Mesenteric fat pad (tissue), 1 donor: ENCODE measurements at places on chromosomes 6 and 20. TPM values are rescaled to one million over a fixed set of nuclear protein-coding genes. Genes with fewer than 3 reads are reported as not detected.

GRCh38 chr6:169363590-169363989 lies 109.9 kb upstream of the THBS2 start:
- no peak for DNase-seq

The MAPK13 gene
- 12.2 TPM for total RNA-seq

GRCh38 chr6:74657931-74658330 lies 547.9 kb downstream of the COL12A1 start:
- no peak for DNase-seq

- DNase-seq: no peak
Observed at GRCh38 chr20:51654495-51654894, 112.0 kb upstream of the NFATC2 start.

The SIRPB1 gene
- total RNA-seq: 7.6 TPM

GRCh38 chr6:112321322-112321721 lies 25.8 kb upstream of the RFPL4B start:
- DNase-seq: no peak

- DNase-seq: no peak
Observed at GRCh38 chr6:52426667-52427066, 6.5 kb downstream of the EFHC1 start.

DNA sequence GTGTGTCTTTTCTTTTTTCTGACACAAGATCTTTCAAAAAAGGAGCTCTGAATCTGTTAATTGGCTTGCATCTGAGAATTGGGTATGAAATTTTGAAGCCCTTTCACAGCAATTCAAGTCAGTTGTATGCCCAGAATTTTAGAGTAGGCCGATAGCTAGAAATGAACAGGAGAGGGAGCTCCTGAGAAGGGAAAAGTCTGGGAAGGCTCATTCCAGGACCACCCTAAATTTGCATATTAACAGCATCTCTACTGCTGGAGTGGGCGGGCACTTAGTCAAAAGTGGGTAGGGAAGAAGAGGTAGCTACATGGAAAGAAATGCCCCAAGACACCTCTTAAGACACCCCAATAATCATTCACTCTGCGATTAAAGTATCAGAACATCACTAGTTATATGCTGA lies 928.3 kb downstream of the TBC1D32 start:
- no peak for DNase-seq

DNA sequence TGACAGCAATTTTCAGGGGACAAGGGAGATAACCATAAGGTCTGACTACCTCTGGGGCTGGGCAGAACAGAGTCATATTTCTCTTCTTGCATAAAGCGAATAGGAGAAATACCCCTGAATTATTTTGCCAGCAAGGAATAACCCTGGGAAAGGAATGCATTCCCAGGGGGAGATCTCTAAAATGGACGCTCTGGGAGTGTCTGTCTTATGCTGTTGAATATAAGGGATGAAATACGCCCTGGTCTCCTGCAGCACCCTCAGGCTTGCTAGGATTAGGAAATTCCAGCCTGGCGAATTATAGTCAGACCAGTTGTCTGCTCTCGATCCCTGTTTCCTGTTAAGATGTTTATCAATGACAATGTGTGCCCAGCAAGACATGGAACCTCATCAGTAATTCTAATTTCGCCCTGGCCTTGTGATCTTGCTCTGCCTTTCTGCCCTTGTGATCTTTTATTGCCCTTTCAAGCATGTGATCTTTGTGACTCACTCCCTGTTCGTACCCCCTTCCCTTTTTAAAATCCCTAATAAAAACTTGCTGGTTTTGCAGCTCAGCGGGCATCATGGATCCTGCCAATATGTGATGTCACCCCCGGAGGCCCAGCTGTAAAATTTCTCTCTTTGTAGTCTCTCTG lies 221.6 kb upstream of the HS3ST5 start:
- DNase-seq: no peak

The TSPO2 gene
- total RNA-seq: not detected

DNA sequence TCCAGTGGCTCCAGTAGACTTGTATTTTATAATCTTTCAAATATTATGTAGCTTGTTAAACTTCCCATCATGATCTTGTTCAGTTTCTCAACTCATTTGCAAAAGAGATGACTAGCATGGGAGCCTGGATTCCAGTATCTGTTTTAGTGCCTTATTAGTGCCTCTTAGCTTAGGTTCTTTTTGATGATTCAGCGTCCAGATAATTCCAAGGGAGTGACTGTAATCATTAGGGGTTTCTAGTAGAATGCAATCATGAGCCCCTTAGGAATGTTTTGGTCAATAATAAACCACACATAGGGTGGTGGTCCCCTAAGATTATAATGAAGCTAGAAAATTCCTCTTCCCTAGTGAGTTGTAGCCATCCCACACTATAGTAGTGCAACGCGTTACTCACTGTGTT lies 7.0 kb downstream of the CD2AP start:
- no peak for DNase-seq

DNA sequence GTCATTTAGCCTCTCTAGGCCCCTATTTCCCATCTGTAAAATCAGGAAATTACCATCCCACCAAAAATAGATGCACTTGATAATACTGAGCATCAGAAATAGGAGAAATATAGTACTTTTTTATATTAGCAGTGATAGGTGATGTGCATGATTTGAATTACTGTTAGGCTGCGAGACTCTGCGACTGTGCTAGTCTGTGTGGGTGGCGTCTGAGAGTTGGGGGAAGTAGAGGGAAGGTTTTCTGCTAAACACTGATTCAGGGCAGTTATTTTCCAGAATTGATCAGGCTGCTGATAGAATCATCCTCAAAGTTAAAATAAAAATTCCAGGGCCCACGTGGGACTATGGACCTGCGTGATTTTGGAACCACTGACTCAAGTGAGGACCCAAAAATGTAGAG lies 60.4 kb upstream of the ARMH2 start:
- DNase-seq: no peak

GRCh38 chr6:46704562-46704961 lies 16.9 kb downstream of the TDRD6 start:
- no peak for DNase-seq

DNA sequence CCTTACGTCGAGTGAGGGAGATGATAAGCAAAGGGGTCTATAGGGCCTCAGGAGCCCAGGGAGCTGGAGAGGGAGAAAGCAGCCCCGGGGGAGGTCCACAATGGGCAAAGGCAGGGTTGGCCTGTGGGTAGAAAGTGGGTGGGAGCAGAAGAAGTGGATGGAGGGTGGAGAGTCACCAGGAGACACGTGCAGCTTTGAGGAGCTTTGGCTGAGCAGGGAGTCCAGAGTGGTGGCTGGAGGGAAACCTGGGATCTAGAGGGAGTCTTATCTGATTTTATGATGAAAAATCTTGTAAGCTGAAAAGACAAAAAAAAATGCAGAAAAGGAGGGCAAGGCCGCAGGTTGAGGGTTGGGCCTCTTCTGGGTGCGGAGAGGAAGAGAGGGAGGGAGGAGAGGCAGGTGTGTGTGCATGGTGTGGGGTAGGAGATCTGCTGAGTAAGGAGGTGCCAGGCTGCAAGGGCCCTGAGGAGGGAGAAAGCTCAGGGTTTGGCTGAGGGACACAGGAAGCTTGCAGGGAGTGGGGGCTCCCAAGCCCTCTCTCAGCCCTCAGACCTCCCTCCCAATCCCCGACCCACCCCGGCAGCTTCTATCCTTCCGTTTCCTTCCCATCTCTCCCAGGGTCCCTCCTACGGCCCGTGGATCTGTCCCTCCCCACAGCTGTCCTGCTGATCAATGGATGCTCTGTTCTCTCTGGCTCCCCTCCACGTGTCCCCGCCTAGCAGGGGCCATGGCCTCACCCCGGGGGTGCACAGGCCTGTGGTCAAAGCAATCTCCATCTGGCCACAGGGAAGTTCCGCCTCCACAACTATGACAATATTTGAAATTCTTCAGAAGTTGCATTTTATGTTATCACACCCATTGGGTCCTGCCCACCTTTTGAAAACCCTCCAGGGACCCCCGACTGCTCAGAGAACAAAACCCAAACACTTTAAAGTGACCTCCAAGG lies 17.1 kb upstream of the BPI start:
- DNase-seq: peak; percentile 72

DNA sequence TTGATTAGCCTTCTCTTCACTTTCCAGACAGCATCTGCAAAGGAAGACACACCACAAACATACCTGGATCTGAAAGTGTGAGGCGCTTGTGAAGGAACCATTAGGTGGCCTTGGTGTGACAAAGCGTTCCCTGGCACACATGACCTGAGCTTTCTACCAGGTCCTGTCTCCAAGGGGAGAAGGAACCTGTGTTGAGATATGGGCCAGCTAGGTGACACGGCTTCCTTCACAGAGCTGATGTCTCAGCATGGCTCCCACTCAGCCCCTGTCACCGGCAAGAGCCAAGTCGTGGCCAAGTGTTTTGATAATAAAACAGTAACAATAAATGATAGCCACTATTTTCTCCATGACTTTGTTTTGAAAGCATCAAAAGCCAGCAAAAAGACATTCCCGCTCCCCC lies 20.3 kb upstream of the TAGAP start:
- no peak for DNase-seq

GRCh38 chr6:89385156-89385667 lies 26.9 kb downstream of the RRAGD start:
- no peak for DNase-seq

- DNase-seq: no peak
Observed at GRCh38 chr20:62123450-62124118, 1.3 kb downstream of the LSM14B start.

DNA sequence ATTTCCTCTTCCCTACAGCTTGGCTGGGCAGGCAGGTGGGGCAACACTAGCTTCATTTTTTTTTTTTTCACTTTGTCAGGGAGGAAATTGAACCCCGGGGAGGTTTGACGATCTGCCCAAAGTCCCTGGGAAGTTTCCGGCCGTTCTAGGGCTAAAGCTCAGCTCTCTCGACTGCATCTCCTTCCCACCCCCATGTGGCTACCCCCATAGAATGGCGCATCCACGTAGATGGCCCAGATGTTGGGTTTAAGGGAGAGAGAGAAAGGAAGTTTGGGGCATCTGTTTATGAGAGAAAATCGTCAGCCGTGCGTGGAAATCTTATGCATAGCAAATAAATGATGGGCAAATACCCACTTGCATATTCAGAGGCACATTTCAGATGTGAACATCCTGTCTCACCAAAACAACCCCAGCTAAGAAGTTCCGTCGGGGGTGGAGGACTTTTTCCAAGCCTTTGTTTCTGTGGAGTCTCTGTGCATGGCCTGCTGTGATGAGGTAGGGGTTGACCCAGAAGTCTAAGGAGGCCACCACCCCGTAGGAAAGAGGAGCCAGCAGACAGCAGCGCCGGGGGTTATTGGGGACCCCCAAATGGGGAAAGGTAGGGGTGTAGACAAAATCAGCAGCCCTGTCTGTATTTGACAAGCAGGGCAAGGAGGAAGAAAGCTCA lies 40.5 kb upstream of the ZNF831 start:
- no peak for DNase-seq

The GSTA3 gene
- not detected for total RNA-seq

DNA sequence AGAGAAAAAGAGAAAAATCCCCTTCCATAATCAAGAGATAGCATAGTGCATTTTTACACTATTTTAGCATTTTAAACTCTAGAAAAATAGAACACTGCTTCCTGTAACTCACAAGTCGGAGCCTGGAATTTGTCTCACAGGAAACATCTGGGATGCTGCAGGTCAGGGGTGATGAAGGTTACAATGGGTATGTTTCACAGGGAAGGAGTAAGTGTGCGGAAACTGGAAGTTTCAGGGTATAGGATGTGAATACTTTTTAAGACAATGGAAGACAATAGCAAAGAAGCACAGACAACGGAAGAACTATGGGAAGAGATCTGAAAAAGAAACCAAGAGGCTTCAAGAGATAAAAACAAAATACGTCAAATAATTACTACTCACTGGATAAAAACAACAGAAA lies 361.0 kb upstream of the MARCKS start:
- DNase-seq: no peak

DNA sequence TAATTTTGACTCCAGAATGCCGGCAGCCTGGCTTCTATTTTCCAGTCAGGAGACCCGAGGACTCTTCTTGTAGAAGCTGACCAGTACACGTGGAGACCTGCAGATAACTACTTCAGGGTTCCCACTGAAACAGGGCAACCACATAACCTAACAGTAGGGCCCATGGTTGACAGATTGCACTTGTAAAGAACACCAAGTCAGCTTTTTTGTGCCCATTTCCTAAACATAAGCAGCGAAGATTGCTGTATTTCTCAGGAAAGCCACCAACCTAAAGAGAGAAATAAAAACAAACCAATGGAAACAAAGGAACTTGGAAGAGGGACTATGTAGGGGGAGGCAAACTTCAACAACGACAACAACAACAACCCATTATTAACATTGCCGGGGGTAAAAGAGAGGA lies 50.1 kb upstream of the EDN3 start:
- no peak for DNase-seq

DNA sequence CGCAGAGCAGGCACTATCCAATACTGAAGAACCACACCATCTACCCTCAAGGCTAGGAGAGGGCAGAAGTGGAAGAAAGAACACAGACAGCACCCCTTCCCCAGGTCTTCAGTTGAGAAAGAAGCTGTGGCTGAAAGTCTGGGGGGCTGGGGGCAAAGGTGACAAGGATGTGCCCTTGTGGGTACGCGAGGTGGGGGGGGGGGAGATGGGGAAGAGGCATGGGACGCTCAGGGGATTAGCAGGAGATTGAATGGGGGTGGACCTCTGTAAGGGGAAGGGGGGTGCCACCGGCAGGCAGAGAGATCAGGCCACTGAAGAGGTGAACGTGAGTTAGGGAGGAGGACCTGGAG lies 1.1 kb downstream of the B4GALT5 start:
- no peak for DNase-seq

The FAM209B gene
- total RNA-seq: 0.51 TPM

The FGD2 gene
- 32.6 TPM for total RNA-seq

DNA sequence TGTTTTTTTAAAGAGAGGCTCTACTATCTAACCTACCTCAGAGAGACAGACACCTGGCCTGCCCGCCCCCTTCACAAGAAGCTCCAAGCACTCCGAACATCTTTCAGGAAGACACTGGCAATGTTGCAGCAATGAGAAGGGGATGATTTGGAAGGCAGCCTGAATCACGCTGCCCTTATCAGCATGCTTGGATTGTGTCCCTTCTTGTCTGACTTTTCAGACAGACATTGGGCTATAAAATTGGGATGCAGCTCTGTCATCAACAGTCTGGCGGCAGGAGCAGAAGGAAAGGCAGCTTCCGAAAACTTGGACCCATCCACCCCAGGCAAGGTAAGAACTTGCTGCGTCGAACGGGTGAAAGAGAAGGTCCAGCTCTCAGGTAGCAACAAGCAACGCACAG lies 56.0 kb downstream of the CDK5RAP1 start:
- DNase-seq: no peak

GRCh38 chr6:29501106-29501505 lies 13.3 kb upstream of the MAS1L start:
- DNase-seq: no peak

GRCh38 chr20:22728146-22728745 lies 143.9 kb upstream of the FOXA2 start:
- DNase-seq: no peak

DNA sequence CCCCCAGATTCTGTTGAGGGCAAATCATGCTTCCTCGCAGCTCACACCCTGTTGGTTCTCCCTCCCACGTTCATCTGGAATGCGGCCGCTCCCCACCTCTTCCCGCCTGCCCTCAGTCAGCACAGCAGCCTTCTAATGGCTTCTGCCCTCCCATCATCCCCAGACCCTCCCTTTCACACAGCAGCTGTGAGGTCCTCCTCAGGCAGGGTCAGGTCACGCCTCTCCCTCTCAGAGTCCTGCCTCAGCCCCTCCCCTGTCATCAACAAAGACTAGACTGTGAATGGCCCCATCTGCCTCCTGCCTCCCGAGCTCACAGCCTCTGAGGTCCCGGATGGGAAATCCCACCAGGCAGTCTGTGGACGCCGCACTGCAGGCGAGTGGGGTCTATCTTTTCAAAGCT lies 7.9 kb upstream of the BHLHE23 start:
- no peak for DNase-seq

The PDYN gene
- not detected for total RNA-seq

GRCh38 chr20:62667530-62668440 lies 25.5 kb downstream of the SLCO4A1 start:
- DNase-seq: no peak
